RWPE1 (cell line): ENCODE measurements at places on chromosomes 4 and X.

- DNase-seq, result no peak
Measured at GRCh38 chr4:10198365-10198764, 81.8 kb upstream of the WDR1 start.

DNA sequence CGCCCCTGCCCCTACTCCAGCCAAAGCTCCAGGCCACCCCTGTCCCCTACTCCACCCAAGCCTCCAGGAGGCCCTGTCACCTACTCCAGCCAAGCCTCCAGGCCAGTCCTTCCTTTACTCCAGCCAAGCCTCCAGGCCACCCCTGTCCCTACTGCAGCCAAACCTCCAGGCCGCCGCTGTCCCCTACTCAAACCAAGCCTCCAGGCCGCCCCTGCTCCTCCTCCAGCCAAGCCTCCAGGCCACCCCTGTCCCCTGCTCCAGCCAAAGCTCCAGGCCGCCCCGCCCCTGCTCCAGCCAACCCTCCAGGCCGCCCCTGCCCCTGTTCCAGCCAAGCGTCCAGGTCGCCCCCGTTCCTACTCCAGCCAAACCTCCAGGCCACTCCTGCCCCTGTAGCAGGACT lies 5.1 kb upstream of the ASMT start:
- DNase-seq, result no peak

DNA sequence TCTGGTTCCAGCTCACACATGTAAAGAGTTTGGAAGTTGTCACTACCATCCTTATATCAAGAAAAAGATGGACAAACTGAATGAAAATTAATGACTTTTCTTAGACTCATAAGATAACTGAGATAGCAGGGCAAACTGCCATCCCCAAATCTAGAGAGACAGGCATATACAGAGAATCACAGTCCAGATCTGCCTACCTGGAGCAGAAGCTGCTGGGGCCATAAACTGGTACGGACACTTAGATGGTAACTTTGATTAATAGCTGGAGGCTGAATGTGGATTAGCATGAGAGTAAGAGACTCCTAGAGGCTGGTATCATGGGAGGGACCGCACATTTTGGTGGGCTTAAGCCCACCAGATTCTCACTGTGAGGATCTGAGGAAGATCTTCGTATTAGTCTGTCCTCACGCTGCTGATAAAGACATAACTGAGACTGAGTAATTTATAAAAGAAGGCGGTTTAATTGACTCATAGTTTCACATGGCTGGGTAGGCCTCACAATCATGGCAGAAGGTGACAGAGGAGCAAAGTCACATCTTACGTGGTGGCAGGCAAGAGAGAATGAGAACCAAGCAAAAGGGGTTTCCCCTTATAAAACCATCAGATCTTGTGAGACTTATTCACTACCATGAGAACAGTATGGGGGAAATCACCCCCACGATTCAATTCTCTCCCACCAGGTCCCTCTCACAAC lies 10.8 kb upstream of the POLA1 start:
- no peak for DNase-seq

DNA sequence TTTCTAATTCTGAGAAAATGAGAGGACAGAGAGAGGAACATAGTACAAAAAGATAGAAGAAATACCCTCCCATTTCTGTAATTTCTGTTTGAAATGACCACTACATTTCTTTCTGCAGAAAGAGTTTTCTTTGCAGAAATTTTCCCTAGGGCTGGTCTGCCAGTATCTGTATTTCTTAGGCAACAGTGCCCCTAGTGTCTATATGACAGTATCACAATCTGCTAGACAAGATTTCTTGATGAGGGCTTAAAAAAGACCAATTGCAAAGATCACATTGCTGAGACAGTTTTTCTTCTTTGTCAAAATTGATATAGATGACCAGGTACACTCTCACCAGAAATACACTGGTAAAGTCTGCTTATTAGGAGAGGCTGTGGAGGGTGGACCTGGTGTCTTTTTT lies 81.0 kb upstream of the ZDHHC15 start:
- peak; percentile 7 for DNase-seq

- DNase-seq, result no peak
Measured at GRCh38 chr4:75345423-75345822, 168.8 kb downstream of the RCHY1 start.

DNA sequence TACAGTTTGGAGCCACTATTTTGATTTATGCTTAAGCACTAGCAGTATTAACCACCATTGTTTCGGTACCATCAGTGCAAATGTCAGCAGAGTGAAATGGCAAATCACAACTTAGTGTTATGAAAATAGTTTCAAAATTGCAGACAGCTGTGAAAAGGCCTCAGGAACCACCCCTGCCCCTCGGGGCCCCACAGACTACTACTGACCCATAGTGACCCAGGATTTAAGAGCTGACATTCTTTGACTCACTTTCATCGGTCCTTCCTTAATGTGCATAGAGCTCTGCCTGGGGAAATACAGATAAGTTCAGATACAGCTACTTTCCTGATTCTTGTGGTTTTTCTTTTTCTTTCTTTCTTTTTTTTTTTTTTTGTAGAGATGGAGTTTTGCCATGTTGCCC lies 3.3 kb upstream of the BBS7 start:
- DNase-seq, result no peak
